ENCODE measurements at places on chromosomes 7 and 10. TPM values are rescaled to one million over a fixed set of nuclear protein-coding genes. Genes with fewer than 3 reads are reported as not detected.

PLXNA4 gene
- total RNA-seq = 0.06 TPM

WASHC2A gene
- total RNA-seq = 64.6 TPM

TDRD1 gene
- 0.41 TPM for total RNA-seq

NPY4R2 gene
- total RNA-seq = not detected

SRGN gene
- 122 TPM for total RNA-seq

CAMK2G gene
- total RNA-seq = 64.3 TPM

ANTXRL gene
- total RNA-seq = not detected

PYROXD2 gene
- 36.6 TPM for total RNA-seq

HOGA1 gene
- not detected for total RNA-seq

PDK4 gene
- total RNA-seq = 0.35 TPM

FAM237B gene
- total RNA-seq = not detected

TAS2R4 gene
- total RNA-seq = 3.9 TPM

OPTN gene
- total RNA-seq = 148 TPM

FOXI2 gene
- not detected for total RNA-seq

THNSL1 gene
- total RNA-seq = 7.5 TPM

TSPAN33 gene
- total RNA-seq = 0.83 TPM

HNRNPF gene
- total RNA-seq = 204 TPM

ADCY1 gene
- not detected for total RNA-seq

THSD7A gene
- not detected for total RNA-seq

HOXA4 gene
- total RNA-seq = 0.19 TPM

KLF14 gene
- total RNA-seq = not detected

PNLIPRP3 gene
- total RNA-seq = not detected

VWA2 gene
- total RNA-seq = not detected

OR9A2 gene
- not detected for total RNA-seq

FAS gene
- 42.4 TPM for total RNA-seq

NFKB2 gene
- total RNA-seq = 147 TPM

TMEM140 gene
- total RNA-seq = 28.3 TPM

C10orf143 gene
- 9.2 TPM for total RNA-seq

ADCYAP1R1 gene
- not detected for total RNA-seq

All from CD4-positive, alpha-beta memory T cell (primary cell).